Foreskin keratinocyte (primary cell): ENCODE measurements at places on chromosomes 12 and 14. TPM values are rescaled to one million over a fixed set of nuclear protein-coding genes. Genes with fewer than 3 reads are reported as not detected.

FGD6 gene
- total RNA-seq = 55.8 and 65.5 TPM in 2 replicates

CLEC4C gene
- not detected in 2 replicates for total RNA-seq

KITLG gene
- total RNA-seq = 9.0 and 16.7 TPM in 2 replicates

TAS2R8 gene
- not detected in 2 replicates for total RNA-seq

HSPA2 gene
- total RNA-seq = 23.1 and 33.2 TPM in 2 replicates

MYF5 gene
- total RNA-seq = not detected in 2 replicates

KLRG1 gene
- total RNA-seq = 0.32 TPM in 1 of 2 replicates, not detected in the other

ANKS1B gene
- 0.11 TPM in 1 of 2 replicates, not detected in the other for total RNA-seq

FAM186B gene
- 0.32 and 0.37 TPM in 2 replicates for total RNA-seq

GRCh38 chr14:102493096-102493495 is 16.5 kb downstream of the ANKRD9 start:
- DNase-seq = no peak

DNA sequence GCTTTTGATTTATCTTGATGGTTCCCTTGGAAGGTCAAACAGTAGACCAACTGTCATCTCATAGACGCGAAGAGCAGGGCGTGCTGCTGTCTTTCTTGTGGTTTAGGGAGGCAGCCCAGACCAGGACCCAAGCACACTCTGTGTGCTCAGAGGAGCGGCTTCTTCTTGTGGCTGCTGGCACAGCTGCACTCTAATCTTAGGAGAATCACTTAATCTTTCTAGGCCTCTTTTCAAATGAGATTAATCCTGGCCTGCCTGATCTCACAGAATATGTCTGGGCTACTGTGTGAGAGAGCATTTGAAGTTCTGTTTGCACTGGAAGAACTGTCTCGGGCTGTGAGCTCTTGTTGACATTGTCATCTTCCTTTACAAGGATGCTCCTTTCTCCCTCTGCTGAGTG is 60.0 kb upstream of the TRAF3 start:
- DNase-seq = no peak

GRCh38 chr12:103901518-103902173 is 28.6 kb upstream of the HSP90B1 start:
- DNase-seq = no peak

DNA sequence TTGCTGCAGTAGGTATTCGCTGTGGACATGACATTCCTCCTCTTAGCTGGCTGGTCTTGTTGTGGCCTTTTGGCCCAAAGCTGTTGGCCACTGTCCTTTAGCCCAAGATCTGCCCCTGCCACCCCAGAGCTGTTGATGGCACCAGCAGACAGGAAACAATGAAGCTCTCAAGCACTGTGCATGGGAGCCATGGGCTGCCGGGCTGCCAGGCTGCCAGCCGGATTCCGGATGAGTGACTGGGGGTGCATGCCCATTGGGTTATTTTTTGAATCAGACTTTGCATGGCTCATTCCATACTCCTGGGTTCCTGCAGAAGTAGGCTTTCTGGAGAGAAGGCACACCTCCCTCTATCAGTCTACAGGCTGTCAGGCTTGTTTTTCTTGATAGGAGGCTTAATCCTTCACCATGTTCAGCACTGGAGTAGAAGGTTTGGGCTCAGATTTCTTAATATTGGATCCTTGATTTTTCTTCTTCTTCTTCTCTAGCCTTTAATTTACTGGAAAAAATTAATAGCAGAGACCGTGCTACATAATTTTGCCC is 32.4 kb downstream of the MAX start:
- no peak for DNase-seq

DNA sequence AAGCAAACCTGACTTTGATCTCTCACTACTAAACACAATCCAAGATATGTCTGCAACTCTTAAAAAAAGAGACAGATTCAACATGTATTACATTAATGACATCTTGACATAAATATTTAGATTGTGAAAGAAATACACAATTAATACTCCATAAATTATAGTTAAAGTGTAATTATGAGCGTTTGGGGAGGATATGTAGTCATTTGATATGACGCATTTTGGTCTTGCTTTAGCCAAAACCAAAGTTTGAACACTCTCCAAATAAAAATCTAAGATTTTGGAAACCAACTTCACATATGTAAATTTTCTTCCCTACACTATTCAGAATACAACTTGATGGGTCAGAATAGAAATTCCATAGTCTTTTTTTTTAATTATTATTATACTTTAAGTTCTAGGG is 1257.6 kb downstream of the SLC16A7 start:
- no peak for DNase-seq

GRCh38 chr12:14699923-14700322 is 3.5 kb upstream of the GUCY2C start:
- no peak for DNase-seq

- no peak for DNase-seq
These were observed 113.2 kb upstream of the HIF1A start for GRCh38 chr14:61581955-61582615.

DNA sequence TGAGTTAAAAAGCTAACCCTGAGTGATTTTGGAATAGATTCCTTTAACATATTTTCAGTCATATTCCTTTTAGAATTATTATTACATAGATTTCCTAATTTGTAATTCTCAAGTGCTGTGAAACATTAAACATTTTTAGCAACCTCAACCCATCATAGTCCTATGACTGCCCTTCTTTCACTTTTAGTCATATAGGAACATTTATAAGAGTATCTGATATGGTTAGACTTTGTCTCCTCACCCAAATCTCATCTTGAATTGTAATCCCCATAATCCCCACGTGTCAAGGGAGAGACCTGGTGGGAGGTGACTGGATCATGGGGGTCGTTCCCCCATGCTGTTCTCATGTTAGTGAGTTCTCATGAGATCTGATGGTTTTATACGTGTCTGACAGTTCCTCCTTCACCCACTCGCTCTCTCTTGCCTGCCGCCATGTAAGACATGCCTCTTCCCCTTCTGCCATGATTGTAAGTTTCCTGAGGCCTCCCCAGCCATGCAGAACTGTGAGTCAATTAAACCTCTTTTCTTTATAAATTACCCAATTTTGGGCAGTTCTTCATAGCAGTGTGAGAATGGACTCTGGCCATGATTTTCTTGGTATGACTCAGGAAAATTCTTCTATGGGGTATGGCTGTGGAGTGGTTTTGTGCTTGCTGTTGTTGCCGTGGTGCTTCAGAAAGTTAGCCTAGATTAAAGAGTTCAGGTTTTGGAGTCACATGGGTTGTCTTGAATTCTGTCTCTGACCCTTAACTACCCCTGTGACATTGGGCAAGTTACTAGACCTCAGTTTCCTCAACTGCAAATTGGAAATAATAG is 83.9 kb downstream of the FUT8 start:
- peak; percentile 66 for DNase-seq

DNA sequence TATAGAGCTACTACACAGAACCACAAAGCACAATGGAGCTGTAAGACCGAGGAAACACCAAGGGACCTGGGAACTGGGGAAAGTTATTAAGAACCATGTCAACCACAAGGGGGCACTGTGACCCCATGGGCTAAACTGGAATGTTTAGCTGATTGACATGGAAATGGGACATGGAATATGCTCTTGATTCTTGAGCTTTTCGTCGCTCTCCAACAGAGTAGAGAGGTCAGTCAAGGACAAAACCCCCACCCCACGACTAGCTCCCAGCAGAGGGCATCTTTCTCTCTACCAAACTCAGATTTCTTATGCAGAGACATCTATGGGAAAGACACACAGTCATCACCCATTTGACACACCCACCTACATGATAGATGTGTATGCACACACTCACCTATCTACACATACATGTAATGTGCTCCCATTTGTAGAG is 10.1 kb downstream of the NDRG2 start:
- peak; percentile 46 for DNase-seq

GRCh38 chr12:27236498-27236897 is 7.6 kb upstream of the STK38L start:
- DNase-seq = no peak

DNA sequence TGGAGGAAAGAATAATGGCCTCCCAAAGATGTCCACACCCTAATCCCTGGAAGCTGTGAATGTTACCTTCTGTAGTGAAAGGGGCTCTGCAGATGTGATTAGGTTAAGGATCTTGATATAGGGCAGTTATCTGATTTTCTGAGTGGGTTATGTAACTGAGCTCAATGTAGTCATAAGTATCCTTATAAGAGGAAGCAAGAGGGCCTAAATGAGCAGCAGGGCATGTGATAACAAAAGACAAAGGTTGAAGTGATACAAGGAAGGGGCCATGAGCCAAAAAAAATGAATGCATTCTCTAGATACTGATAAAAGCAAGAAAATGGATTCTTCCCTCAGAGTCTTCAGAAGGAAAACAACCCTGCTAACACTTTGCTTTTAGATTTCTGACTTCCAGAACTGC is 78.8 kb downstream of the OSBPL8 start:
- no peak for DNase-seq

DNA sequence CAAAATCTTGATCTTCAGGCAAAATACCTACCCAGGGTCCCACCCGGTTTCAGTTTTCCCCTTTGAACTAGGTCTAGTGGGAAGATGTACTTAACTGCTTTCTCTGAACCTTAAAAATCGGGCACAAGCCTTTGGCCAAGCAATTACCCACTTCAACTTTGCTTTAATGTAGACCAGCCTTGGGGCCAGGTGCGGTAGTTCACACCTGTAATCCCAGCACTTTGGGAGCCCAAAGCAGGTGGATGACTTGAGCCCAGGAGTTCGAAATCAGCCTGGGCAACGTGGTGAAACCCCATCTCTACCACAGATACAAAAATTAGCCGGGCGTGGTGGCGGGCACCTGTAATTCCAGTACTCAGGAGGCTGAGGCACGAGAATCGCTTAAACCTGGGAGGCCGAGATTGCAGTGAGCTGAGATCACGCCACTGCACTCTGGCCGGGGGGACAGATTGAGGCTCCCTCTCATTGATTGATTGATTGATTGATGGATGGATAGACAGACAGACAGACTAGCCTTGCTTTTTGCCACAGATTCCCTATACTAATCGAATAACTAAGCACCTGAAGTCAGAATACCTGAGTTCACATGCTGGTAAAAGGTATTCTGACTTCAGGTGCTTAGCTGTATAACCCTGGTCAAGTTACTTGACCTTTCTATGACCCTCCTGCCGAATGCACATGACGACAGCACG is 1.9 kb downstream of the CLIP1 start:
- DNase-seq = no peak

- no peak for DNase-seq
These were observed 156.3 kb downstream of the MSRB3 start for GRCh38 chr12:65434737-65435136.

- no peak for DNase-seq
These were observed 17.2 kb downstream of the NKX2-1 start for GRCh38 chr14:36502558-36503508.

DNA sequence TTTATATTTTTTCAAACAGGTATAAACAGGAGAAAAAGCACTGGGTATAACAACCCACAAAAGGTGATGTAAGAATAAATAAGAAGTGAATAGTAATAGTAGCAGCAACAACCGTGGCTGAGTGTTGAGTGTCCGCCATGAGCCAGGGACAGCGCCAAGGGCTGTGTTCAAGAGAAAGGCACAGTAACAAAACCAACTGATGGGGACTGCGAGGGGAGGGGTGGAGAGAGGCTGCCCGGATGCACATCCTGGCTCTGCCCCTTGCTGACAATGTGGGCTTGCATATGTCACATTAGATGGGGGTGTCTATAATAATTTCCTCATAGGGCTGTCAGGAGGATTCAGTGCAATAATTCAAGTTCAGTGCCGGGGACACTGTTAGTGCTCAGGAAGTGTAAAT is 912.4 kb downstream of the VRK1 start:
- no peak for DNase-seq

DNA sequence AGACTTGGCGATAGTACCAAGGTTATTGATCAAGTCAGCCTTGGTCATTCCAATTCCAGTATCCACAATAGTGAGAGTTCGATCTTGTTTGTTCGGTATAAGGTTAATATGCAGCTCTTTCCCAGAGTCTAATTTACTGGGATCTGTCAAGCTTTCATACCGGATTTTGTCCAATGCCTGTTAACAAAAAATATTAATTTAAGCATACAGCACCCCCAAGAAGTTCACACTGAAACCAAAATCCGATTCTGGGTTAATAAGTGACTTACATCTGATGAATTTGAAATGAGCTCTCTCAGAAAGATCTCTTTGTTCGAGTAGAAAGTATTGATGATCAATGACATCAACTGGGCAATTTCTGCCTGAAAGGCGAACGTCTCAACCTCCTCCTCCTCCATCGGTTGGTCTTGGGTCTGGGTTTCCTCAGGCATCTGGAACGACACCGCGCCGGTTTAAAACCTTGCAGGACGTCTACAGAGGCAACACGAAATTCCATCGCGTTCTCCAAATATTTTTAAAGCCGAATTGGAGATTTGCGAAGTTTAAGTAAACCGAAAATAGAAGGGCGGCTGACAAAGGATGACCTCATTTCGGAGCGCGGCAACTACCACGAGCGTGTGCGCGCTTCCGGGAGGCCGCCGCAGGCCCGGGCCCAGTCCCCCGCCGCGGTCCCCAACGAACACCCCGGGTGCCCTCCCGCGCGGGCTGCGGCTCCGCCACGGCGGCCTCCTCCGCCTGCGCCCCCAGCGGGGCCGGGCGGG is 716 bp downstream of the HSP90AA1 start:
- no peak for DNase-seq

GRCh38 chr12:57738661-57739237 is at the start of gene AGAP2:
TSS of gene AGAP2 (minus strand) at chr12:57738742. CDS start at chr12:57738246, 496 bp downstream.
- DNase-seq = no peak

- DNase-seq = no peak
These were observed 124.6 kb upstream of the ATF7IP start for GRCh38 chr12:14240873-14241220.

DNA sequence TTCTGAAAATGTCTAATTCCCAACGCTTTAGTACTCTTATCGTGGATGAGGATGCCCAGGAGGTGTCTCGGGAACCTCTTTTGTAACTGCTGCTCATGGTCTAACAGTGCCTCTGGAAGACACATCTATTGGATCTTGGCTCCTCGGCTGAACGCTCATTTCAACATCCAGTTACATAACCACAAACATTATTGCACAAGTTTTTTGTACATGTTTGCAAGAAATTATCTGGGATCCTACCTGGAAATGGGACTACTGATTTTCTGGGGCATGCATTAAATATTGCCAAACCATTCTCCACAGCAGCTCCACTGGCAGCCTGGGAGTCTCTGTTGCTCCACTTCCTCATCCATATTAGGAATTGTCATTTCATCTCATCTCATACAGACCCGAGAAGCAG is 117.5 kb upstream of the EVL start:
- DNase-seq = no peak

GRCh38 chr12:116306506-116306905 is 29.0 kb upstream of the MED13L start:
- no peak for DNase-seq

GRCh38 chr12:82910246-82910893 is 223.7 kb downstream of the TMTC2 start:
- no peak for DNase-seq

DNA sequence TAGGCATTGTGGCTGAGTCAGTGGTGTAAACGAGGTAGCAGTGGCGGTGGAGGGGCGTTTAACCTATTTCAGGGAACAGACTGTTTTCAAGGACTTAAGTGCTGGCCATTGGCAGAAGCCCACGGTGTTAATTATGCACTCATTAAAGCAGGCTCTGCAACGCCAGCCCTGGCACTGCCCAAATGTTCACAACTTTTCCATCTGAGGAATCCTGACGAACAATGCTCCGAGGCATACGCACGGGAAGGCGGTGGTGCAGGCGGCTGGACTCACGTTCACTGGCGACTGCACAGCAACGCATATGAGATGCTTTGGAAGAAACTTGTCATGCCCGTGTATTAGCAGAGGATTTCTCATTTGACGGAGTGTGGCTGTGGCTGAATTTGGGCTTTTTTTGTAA is 70.6 kb upstream of the SLC24A4 start:
- no peak for DNase-seq
